ENCODE measurements at places on chromosomes 7 and 10.

GRCh38 chr7:154425271-154425670 is 373.1 kb downstream of the DPP6 start:
- DNase-seq: no peak

GRCh38 chr10:12489806-12490205 is 140.5 kb downstream of the CAMK1D start:
- no peak for DNase-seq

DNA sequence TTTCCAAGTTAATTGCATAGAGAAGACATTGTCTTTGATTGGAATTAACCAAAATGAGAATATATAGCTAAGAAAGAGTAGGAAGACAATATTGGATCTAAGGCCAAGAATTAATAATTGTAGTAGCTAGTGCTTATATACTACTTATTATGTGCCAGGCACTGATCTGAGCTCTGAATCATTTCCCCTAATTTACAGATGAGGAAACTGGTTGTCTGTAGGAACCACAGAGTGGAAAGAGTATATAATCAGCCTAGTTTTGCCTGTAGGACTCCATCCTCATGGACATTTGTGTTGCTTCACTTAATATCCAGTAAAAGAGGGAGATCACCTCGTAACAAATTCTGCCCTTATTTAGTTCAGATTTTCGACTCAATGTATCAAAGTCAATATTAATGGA is 127.9 kb downstream of the ARID5B start:
- no peak for DNase-seq

DNA sequence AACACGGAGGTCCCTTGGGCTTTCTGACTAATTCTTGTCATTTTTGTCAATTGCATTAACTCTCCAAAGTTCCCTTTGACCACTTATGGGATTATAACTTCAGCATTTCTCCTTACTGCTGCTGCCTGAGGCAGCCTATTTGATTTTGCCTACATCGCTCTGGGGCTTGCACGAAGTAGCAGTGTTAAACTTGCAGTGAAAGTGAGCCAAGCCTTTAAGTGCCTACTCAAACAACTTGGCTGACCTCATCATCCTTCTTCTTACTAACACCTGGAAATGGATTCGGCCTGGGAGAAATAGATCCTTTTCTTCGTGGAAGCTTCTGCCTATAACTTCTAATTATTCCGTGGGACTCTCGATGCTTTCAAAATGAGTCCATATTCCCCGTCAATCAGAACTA is 76.6 kb downstream of the DGKB start:
- DNase-seq: no peak

GRCh38 chr10:97714401-97715258 is 1.1 kb downstream of the MARVELD1 start:
- no peak for DNase-seq

All from hematopoietic multipotent progenitor cell treated with erythropoietin and hydrocortisone succinate and interleukin-3 and kit ligand, for 17 days (in vitro differentiated cells).